ENCODE measurements at places on chromosomes 6 and 20. TPM values are rescaled to one million over a fixed set of nuclear protein-coding genes. Genes with fewer than 3 reads are reported as not detected.

The OR10C1 gene
- not detected for total RNA-seq

The RAMACL gene
- total RNA-seq: 0.29 TPM

The POU5F1 gene
- total RNA-seq: not detected

The DOK5 gene
- not detected for total RNA-seq

The LHFPL5 gene
- not detected for total RNA-seq

The SIRPB1 gene
- 1.3 TPM for total RNA-seq

The AIG1 gene
- total RNA-seq: 13.0 TPM

- H3K36me3 ChIP-seq: no peaks in the 10 kb centered on the region
- DNase-seq: no peak
- H3K4me3 ChIP-seq: no peak overlapping the region
These were observed 102.6 kb upstream of the HDGFL1 start for GRCh38 chr6:22466665-22467245.

GRCh38 chr20:63021356-63022321, 14.9 kb upstream of the BHLHE23 start:
- no peak for DNase-seq
- peaks cover 6% of the 10 kb centered on the region for H3K4me1 ChIP-seq
- no peak overlapping the region for H3K4me3 ChIP-seq
- no peak overlapping the region for H3K27ac ChIP-seq
- H3K27me3 ChIP-seq: peaks cover 3% of the 10 kb centered on the region
- no peaks in the 10 kb centered on the region for H3K36me3 ChIP-seq

- no peak overlapping the region for H3K4me3 ChIP-seq
- H3K27ac ChIP-seq: no peak overlapping the region
- peaks cover 1% of the 10 kb centered on the region for H3K4me1 ChIP-seq
- peak; percentile 28 for DNase-seq
These were observed 255.5 kb downstream of the CDC5L start for GRCh38 chr6:44642870-44643522.

DNA sequence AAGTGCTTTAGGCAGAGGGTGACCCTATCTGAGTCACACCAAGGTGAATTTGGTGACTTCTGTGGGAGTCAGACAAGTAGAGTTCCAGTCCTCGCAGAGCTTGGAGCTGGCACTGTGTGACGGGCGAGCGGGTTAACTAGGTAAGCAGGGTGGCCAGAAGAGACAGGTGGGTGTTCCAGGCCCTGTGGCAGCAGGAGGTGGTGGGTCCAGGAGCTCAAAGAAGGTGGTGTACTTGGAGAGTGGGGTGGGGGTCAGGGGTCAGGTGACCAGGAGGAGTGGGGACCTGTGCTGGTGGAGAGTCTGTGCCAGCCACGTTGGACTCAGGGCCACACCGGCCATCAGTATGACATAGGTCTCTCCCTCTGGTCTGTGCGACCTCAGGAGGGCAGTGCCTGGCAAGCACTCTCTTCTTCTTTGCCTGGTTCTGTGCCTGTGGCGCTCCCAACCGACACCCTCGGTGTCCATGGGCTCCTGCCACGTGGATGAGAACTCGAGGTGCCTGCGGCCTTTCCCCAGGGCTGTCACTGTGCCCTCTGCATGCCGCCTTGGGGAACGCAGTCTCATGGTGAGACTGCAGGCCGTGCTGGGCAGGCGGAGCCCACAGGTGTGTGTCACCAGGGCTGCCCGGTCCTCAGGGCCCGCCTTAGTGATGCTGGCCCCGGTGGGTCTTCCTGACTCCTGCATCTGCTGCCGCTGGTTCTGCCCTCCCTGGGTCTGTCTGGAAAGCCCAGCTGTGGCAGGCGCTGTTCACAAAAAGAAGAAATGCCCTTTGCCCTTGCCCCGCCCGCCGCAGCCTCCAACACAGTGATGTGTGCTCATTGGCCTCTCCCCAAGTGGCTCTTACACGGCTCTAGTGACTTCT, 1.6 kb downstream of the MRGBP start:
- peak overlapping the region; percentile 79 for H3K4me3 ChIP-seq
- peaks cover 27% of the 10 kb centered on the region for H3K36me3 ChIP-seq
- peak overlapping the region; percentile 81 for H3K27ac ChIP-seq
- H3K4me1 ChIP-seq: peaks cover 36% of the 10 kb centered on the region

GRCh38 chr6:143205991-143206390, 145.3 kb downstream of the AIG1 start:
- H3K4me1 ChIP-seq: peaks cover 5% of the 10 kb centered on the region
- H3K36me3 ChIP-seq: peaks cover 8% of the 10 kb centered on the region
- no peak for DNase-seq
- no peak overlapping the region for H3K4me3 ChIP-seq
